T-helper 17 cell (primary cell): ENCODE measurements at places on chromosomes 12 and 14. TPM values are rescaled to one million over a fixed set of nuclear protein-coding genes. Genes with fewer than 3 reads are reported as not detected.

DNA sequence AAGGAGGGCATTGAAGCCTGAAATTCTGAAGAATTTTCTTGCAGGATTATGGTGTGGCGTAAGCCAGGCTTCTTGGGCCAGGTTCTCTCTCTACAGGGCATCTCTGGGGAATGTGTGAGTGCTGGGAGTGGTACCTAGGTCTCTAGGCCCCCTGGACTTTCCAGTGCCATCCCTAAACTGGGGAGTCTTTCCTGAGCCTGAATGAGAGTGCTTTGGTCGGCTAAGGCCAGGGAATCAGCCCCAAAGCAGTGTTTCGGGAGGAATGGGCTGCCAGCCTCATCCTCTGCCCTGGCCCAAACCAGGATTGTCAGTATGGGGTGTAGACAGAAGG, 93.9 kb downstream of the CALM1 start:
- DNase-seq: no peak

GRCh38 chr14:105363847-105364708, 34.3 kb upstream of the TEX22 start:
- DNase-seq: no peak

GRCh38 chr12:79884401-79885006, 50.4 kb downstream of the PPP1R12A start:
- DNase-seq: no peak

- DNase-seq: no peak
Observed at GRCh38 chr14:77570706-77571268, 45.6 kb downstream of the SPTLC2 start.

GRCh38 chr14:29463727-29464395, 463.8 kb downstream of the PRKD1 start:
- DNase-seq: no peak

DNA sequence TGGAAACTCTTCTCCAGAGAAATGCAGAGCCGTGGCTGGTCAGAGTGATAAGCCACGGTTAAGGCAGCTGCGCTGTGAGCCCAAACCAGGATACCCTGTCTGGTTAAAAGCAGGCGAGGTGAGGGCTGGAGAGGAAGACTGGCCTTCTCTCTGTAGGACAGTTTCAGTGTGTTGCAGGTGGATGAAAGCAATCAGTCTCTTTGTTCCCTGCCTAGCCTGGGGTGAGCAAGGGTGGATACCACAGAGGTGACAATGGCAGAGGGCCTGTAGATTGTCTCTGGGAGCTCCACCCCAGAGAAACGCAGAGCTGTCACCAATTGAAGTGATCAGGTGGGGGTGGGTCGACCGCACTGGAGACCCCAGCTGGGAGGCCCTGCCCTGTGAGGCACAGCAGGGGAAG, 621.9 kb downstream of the LRFN5 start:
- no peak for DNase-seq

GRCh38 chr14:44653641-44654040, 146.6 kb upstream of the FSCB start:
- no peak for DNase-seq

GRCh38 chr12:2557597-2557996, 237.2 kb upstream of the FKBP4 start:
- DNase-seq: no peak

DNA sequence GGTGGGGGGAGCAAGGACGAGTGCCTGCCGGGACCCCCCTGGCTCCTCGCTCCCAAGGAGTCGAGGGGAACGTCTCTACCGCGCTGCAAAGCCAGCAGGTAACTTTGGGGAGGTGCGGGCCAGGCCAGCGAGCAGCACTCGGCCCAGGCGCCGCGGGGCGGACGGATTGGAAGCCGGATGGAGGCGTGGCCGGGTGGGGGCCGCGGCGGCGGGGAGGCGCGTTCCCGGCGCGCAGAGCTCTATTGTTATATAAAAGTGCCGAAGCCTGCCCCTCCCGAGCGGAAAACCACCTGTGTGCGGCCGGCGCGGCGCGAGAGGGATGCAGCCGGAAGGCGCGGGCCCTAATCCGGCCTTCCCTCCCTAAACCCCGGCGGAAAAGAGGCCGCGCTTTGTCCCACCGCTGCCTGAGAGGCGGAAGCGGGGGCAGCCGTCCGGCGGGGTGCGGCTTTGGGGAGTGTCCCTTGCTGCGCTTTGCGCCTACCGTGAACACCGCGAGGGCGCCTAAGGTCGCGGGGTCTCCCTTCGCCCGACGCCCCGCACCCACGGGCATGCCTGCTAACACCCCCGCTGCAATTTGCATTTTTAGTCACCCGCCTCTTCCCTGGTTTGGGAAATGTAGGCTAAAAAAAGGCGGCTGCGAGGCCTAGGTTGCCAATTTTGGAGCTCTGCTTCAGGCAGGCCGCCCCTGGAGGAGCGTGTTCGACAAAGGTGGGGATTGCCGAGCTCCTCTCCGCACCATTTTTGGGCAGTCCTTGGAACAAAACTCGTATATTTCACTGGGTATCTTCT, 1.7 kb upstream of the DUSP6 start:
- peak; percentile 40 for DNase-seq

- DNase-seq: no peak
Observed at GRCh38 chr14:29255692-29256091, 489.1 kb downstream of the FOXG1 start.

DNA sequence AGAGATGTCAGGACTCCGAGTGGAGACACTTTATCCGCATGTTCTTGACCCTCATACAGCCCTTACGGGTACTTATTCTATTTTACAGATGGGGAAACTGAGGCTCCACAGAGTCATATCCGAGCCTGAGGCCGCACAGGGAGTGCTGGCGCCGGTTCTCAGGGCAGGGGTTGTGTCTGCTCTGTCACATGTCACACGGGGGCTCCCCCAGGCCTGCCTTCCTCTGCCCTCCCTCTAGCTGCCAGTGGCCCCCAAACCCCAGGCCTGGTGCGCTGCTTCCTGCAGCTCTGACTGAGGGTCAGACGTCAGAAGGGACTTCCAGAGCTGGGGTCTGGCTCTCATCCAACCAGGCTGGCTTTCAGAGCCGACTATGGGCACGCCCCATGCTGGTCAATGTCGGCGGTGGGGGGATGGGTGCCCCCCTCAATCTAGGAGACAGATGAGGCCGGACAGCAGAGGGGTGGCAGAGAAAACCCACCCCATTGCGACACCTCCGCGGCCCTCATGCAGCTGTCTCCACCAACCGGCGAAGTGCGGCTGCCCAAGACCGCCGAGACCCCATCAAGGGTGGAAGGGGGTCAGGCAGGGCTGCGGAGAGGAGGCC, 811 bp upstream of the INF2 start:
- no peak for DNase-seq

DNA sequence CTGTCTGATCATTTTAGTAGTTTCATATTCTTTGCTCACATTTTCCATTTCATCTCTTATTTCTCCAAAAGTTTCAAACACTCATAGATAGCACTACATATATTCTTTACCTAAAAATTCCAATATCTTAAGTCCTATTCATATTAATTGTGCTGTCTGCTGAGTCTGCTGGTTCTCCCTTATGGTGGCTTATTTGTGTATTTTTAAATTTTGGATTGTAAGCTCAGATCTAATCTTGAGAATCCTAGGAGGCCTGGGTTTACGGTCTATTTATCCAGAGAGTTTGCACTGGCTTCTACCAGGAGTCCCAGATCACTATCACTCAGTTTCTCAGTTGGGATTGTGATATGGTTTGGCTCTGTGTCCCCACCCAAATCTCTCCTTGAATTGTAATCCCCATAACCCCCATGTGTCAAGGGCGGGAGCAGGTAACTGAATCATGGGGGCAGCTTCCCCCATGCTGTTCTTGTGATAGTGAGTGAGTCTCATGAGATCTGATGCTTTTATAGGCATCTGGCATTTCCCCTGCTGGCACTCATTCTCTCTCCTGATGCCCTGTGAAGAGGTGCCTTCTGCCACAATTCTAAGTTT, 10.2 kb downstream of the NT5DC3 start:
- DNase-seq: no peak

DNA sequence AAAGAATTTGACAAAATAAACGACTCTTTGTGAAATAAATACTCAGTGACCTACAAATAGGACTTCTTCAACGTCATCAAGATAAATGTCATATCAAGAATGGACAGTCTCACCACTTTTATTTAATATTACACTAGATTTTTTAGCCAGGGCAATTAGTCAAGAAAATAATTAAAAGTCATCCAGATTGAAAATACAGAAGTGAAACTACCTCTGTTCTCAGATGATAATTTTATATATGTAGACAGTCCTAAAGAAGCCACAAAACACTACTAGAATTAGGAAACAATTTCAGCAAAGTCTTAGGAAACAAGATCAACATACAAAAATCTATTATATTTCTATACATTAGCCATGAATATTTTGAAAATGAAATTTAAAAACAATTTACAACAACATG, 689.6 kb upstream of the SEL1L start:
- no peak for DNase-seq

GRCh38 chr12:132734206-132734605, 23.6 kb downstream of the PGAM5 start:
- no peak for DNase-seq

- DNase-seq: no peak
Observed at GRCh38 chr14:53278602-53279506, 125.7 kb upstream of the DDHD1 start.

DNA sequence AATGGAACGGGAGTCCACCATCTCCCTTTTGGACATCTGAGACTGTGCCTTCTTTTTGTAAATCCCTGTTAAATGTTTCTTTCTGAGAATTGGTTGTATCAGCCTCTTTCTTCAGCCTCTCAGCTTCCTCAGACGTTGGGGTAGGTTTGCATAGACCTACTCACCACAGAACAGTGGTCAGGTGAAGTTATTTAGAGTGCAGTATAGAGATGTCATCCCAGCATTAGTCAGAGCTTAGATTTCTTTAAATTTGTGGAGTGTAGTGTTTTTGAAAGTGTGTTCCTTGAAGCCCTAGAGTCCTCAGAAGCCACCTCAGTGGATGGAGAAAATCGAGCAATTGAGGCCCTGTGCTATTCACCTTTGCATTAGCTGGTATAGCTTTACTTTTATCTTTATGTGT, 8.9 kb upstream of the EEA1 start:
- no peak for DNase-seq

DNA sequence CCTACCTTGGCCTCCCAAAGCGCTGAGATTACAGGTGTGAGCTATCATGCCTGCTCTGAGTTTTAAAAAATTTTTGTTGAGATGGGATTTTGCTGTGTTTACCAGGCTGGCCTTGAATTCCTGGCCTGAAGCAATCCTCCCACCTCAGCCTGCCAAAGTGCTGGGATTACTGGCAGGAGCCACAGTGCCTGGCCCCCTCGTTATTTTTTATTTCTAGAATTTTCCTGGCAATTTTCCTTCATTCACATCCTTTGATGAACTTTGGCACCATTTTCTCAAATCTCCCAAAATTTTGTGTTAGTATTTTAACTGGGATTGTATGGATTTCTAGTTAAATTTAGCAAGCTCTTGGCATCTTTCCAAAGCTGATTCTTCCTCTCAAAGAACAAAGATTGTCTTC, 24.6 kb upstream of the SCARB1 start:
- no peak for DNase-seq

DNA sequence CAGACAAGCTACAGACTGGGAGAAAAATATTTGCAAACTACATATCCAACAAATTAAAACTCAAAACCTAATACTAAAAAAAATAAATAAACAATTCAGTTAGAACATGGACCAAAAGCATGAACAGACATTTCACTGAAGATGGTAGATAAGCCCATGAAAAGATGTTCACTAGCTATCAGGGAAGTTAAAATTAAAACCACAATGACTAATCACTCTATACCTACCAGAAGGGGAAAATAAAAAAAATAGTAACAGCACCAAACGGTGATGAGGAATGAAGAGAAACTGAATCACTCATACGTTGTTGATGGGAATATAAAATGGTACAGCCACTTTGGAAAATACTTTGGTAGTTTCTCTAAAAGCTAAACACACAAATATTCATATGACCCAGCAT, 31.1 kb upstream of the DHRS7 start:
- DNase-seq: no peak

- peak; percentile 75 for DNase-seq
Observed at GRCh38 chr12:57111031-57111734, at the start of gene STAT6. STAT6 (minus strand) TSS chr12:57111362; CDS start chr12:57108278, 3,084 bp downstream.

- DNase-seq: no peak
Observed at GRCh38 chr12:125185740-125186470, 120.7 kb downstream of the AACS start.

DNA sequence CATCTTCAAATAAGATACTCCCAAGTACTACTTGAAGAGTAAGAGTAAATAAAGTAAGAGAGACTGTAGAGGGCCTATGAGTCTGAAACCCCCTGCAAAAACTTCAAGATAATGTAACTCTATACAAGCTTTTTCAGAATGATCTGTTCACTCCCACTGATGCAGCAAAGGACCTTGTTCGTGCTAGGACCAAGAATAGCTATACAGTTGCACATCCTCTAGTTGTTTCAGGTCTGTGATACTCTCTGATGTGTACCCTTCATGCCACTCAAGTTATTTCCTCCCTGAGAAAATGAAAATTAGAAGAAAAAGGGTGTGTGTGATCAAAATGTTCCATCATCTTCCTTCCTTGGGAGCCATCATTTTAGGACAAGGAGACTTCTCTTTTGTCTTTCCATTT, 204.4 kb downstream of the ALX1 start:
- no peak for DNase-seq

- no peak for DNase-seq
Observed at GRCh38 chr12:92784797-92785562, 82.2 kb downstream of the PLEKHG7 start.

DNA sequence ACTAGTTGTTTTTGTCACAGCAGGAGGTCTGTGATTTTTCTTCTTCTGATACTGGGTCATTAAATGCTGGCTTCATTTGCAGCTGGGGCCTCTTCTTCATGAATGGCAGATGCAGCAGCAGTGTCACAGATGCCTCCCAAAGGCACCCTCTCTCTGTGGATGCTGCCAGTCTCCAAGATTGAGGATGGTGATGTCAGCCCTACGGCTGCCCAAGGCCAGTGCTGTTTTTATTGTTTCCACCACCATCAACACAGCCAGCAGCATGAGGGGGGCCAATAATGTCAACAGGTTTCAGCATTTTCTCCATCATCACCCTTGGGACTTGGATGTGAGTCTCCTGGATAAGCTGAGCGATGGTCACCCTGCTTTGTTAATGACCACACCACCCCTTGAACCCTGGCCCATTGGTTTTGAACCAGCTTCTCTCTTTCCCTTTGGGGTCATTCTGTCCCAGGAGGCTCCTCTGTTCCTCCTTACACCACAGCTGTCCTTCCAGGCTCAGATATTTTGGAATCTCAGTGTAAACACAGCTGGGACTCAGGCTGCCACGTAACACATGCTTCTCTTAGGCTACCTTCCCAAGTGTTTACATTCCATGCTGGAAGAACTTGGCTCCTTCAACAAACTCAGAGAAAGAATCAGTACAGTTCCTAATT, 151.7 kb upstream of the DDHD1 start:
- DNase-seq: no peak

DNA sequence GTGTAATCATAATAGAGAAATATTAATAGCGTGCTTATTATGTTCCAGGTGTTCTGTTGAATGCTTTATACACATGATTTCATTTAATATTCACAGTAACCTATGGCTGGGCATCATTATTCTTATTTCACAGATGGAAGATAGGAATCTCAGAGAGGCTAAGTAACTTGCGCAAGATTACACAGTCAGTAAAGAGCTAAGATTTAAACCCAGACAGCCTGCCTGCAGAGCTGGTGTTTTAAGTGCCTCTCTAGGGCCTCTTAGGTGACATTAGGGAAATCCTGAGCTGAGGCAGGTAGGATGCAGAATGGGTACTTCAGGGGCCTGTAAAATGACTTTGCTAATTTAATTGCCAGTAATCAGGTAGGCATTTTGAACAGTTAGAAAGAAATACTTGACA, 18.5 kb upstream of the BHLHE41 start:
- no peak for DNase-seq

Gene RAB35
- total RNA-seq: 53.3 TPM

Gene SHMT2
- 28.8 TPM for total RNA-seq

Gene CHST11
- total RNA-seq: 76.6 TPM

Gene TMEM233
- not detected for total RNA-seq

Gene CKAP4
- 14.4 TPM for total RNA-seq

Gene E2F7
- total RNA-seq: 0.42 TPM

Gene ADSS1
- 2.9 TPM for total RNA-seq
